ENCODE measurements at places on chromosomes 11 and 22. TPM values are rescaled to one million over a fixed set of nuclear protein-coding genes. Genes with fewer than 3 reads are reported as not detected.

DNA sequence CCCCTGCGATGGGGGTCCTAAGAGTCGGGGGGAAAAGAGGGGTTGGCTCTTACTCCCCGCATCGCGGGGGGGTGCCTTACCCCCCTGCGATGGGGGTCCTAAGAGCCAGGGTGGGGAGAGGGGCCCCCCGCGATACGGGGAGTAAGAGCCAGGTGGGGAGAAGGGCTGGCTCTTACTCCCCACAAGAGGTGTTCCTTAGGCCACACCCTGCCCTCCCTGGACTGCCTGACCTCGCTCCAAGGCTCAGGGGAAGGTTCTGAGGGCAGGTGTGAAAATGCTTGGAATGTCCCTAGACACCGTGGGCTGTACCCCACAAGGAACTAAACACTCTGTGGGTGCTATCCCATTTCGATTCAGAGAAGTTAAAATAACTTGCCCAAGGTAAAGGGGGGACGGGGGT, 7.8 kb downstream of the UNC93B1 start:
- no peaks in the 10 kb centered on the region for H3K36me3 ChIP-seq
- no peak for DNase-seq
- no peaks in the 10 kb centered on the region for H3K4me1 ChIP-seq
- H3K4me3 ChIP-seq, result no peak overlapping the region
- no peaks in the 10 kb centered on the region for H3K27me3 ChIP-seq

DNA sequence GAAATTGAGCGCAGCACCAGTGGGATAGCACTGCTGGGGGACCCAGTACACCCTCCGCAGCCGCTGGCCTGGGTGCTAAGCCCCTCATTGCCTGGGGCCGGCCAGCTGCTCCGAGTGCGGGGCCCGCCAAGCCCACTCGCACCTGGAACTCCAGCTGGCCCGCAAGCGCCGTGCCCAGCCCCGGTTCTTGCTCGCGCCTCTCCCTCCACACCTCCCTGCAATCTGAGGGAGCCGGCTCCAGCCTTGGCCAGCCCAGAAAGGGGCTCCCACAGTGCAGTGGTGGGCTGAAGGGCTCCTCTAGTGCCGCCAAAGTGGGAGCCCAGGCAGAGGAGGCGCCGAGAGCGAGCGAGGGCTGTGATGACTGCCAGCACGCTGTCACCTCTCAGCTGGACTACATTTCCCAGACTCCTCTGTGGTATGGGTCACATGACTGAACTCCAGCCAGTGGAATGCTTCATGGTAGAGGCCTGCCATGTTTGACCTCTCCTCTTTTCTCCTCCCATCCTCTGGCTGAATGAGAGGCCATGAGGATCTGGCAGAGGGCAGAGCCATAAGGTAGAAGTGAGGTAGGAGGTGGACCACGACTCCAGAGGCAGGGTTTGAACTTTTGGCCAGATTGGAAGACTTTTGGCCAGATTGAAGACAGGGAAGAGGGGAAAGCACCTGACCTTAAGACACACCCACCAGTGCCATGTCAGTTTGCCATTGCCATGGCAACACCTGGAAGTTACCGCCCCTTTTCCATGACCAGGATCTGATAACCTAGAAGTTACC, 6.2 kb downstream of the MRGPRD start:
- no peaks in the 10 kb centered on the region for H3K4me1 ChIP-seq
- H3K36me3 ChIP-seq, result no peaks in the 10 kb centered on the region
- H3K27ac ChIP-seq, result no peak overlapping the region

Gene TRPC6
- not detected for total RNA-seq

DNA sequence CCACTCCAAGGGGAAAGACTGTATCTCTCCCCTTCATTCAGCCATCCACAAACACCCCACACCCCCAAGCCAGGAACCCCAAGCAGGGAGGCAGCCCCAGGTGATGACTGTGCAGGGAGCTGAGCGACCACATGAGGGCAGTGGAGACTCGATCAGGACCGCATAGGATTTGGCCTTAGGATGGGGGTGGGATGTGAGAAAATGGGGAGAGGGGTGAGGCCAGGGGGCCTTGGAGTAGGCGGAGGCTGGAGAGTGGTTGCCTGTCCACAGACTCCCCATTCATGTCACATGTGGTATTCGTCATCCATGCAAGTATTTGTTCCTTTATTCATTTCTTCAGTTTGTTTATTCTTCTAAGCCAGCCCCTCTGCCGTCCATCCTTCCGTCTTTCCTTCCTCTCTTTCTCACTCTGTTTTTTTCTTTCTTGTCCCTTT, 2.7 kb upstream of the RHOD start:
- peak overlapping the region; percentile 20 for H3K27ac ChIP-seq
- no peak for DNase-seq
- peaks cover 35% of the 10 kb centered on the region for H3K4me1 ChIP-seq
- H3K4me3 ChIP-seq, result no peak overlapping the region
- no peaks in the 10 kb centered on the region for H3K36me3 ChIP-seq
- H3K27me3 ChIP-seq, result no peaks in the 10 kb centered on the region

Gene C11orf24
- total RNA-seq, result 53.1 TPM

DNA sequence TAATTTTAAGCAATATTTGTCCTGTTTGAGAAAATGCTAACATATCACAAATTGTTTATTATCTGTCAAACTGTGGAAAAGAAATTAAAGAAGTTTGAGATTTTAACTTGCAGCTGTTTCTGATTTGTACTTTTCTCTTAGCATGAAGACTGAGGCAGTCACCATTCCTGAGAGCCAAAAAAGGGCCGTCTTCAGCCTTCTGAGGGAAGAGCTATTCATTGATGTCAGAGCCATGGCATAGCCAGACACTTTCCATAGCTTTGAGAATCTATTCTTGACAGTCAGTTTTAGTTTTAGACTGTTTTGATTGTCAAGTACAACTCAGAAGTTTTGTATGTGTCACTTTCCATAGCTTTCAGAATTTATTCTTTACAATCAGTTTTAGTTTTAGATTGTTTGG, 32.1 kb downstream of the YAP1 start:
- H3K27me3 ChIP-seq, result no peaks in the 10 kb centered on the region
- no peak overlapping the region for H3K4me3 ChIP-seq
- no peak for DNase-seq
- H3K27ac ChIP-seq, result no peak overlapping the region

- peak overlapping the region; percentile 100 for H3K27ac ChIP-seq
- peaks cover 22% of the 10 kb centered on the region for H3K36me3 ChIP-seq
- peak; percentile 71 for DNase-seq
- no peaks in the 10 kb centered on the region for H3K27me3 ChIP-seq
Measured at GRCh38 chr11:102345904-102346303, 1.1 kb upstream of the BIRC2 start.

GRCh38 chr11:64564419-64564818, 26.6 kb upstream of the SLC22A12 start:
- no peaks in the 10 kb centered on the region for H3K27me3 ChIP-seq
- 0 out of 2 replicates have a peak, but pooled peaks cover 9% of the 10 kb centered on the region for H3K4me1 ChIP-seq
- no peak overlapping the region for H3K4me3 ChIP-seq
- H3K27ac ChIP-seq, result no peak overlapping the region

- no peak for DNase-seq
- H3K36me3 ChIP-seq, result no peaks in the 10 kb centered on the region
- H3K27ac ChIP-seq, result no peak overlapping the region
- peaks cover 12% of the 10 kb centered on the region for H3K27me3 ChIP-seq
Measured at GRCh38 chr11:75077316-75077715, 19.4 kb downstream of the OR2AT4 start.

DNA sequence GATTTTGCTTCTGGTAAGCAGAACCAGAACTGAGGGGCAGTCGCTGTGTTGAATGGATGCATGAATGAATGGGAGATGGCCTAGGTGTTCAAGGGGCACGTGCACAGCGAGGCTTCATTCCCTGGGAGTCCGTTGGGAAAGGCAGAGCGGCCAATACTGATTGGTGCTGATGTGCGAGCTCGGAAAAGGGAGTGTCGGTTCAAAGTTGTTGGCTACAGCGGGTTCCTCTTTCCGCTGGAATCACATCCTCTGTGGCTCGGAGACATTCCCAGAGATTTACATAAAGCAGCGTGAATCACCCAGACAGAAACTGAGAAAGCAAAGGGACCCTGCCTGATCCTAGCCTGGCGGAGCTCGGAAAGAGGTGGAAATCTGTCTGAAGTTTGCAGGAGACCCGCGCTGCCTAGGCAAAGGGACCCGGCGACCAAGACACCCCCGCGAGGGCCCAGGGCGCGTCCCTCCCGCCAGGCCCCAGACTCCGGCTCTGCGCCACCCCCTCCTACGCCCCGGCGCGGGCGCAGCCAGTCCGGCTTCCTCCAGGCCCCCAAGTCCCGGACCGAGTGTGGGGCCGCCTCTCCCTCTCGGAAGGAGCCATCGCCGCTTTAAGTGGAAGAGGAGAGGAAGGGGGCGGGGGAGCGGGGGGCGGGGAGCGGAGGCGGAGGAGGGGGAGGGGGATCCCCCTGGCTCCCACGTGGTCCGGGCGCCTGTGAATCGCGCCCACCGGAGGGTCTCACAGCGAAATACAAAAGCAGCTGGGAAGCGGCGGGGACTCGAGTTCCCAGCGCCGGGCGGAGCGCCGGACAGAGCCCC, at the start of gene FJX1:
FJX1 (plus strand) TSS at position 774 of the 810 bp plus-strand sequence. CDS start 177 bp downstream, outside the sequence.
- DNase-seq, result no peak
- peak within 1 kb of the TSS; percentile 68 for H3K4me3 ChIP-seq
- H3K4me1 ChIP-seq, result peaks cover 44% of the 10 kb centered on the region
- H3K27ac ChIP-seq, result peak within 1 kb of the TSS; percentile 85
- H3K27me3 ChIP-seq, result no peaks in the 10 kb centered on the region

DNA sequence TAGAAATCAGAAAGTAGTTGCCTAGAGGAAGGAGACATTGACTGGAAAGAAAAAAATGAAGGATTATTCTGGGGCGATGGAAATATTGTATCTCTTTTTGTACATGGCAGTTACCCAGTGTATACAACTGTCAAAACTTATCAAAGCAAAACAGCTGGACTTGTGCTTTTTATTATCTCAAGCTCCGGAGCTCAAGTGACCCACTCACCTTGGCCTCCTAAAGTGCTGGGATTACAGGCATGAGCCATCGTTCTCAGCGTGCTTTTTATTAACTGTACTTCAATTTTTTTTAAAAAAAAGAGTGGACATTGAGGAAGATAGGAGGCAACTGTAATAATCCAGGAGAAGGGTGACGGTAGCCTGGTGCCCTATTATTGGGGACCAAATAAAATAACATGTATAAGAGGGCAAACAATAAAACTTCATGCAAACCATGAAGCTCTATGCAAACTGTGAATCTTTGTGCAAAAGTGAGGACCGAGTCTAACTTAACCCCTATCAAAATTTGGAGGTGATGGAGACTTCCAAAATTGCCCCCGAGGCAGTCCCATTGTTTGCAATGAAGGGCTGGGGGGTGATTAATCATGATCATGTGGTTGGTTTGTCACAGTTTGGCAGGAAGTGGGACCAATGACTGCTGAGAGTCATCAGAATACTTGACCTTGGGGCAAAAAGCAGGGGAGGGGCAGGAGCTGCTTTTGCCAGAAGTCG, 23.5 kb downstream of the FZD4 start:
- H3K36me3 ChIP-seq, result no peaks in the 10 kb centered on the region
- DNase-seq, result no peak
- H3K27me3 ChIP-seq, result no peaks in the 10 kb centered on the region
- H3K4me1 ChIP-seq, result peaks cover 23% of the 10 kb centered on the region
- H3K4me3 ChIP-seq, result no peak overlapping the region
- H3K27ac ChIP-seq, result no peak overlapping the region

DNA sequence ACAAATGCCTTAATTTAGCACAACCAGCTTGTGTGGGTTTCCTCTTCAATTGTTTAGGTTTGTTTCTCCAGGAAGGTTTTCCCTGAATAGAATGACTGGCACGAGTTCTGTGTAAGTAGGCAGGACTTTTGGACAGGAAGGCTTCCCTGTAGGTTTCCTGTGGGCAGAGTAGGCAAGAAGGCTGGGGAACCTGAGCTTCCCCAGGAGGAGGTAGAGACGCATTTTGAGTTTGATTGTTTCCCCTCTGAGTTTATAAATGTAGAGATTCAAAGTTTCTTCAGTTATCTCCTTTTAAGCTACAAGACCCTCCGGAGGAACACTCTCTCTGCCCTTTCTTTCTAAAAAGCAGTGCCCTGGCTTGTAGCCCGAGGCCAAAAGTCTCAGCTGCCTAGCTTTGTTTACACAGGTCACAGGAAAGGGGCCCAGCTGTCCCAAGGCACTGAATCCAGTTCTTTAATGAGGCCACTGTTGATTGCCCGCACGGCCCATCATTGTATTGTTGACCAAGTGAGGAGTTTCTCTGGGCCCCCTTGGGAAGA, 66.6 kb upstream of the RDX start:
- H3K27ac ChIP-seq, result peak overlapping the region; percentile 90
- no peak for DNase-seq
- no peaks in the 10 kb centered on the region for H3K36me3 ChIP-seq
- no peak overlapping the region for H3K4me3 ChIP-seq

GRCh38 chr11:99739464-99740089, 718.8 kb downstream of the CNTN5 start:
- no peaks in the 10 kb centered on the region for H3K36me3 ChIP-seq
- H3K4me3 ChIP-seq, result no peak overlapping the region
- peak; percentile 30 for DNase-seq
- H3K27ac ChIP-seq, result no peak overlapping the region

Gene TAGLN
- 6.4 TPM for total RNA-seq

- no peaks in the 10 kb centered on the region for H3K27me3 ChIP-seq
- no peak for DNase-seq
- peaks cover 36% of the 10 kb centered on the region for H3K4me1 ChIP-seq
- H3K36me3 ChIP-seq, result no peaks in the 10 kb centered on the region
Measured at GRCh38 chr11:68025047-68025446, 5.4 kb upstream of the NDUFS8 start.

Gene LYVE1
- total RNA-seq, result 0.31 TPM

DNA sequence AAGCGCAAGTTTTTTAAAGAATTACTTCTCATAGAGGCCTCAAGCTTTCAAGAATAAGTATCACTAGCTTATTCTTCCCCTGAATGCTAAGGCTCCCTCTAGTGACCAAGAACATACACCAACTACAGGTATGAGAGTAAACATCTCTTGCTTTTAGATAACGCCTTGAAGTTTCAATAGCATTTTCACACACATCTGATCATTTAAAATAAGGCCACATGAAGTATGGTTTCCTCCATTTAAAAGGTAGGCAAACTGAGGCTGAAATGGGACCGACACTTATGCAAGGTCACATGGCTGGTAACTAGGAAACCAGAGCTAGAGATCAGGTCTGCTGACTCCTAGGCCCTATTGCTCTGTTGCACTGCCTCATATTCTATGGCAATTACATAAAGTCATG, 66.5 kb downstream of the CCDC34 start:
- no peak overlapping the region for H3K4me3 ChIP-seq
- peak overlapping the region; percentile 83 for H3K27ac ChIP-seq
- no peaks in the 10 kb centered on the region for H3K27me3 ChIP-seq

GRCh38 chr11:32479291-32479690, 44.0 kb upstream of the WT1 start:
- H3K36me3 ChIP-seq, result no peaks in the 10 kb centered on the region
- no peak for DNase-seq
- no peak overlapping the region for H3K4me3 ChIP-seq
- H3K27ac ChIP-seq, result no peak overlapping the region
- peaks cover 3% of the 10 kb centered on the region for H3K27me3 ChIP-seq

Gene OR56A1
- not detected for total RNA-seq
